ENCODE measurements at places on chromosomes 3 and 15. TPM values are rescaled to one million over a fixed set of nuclear protein-coding genes. Genes with fewer than 3 reads are reported as not detected.

DNA sequence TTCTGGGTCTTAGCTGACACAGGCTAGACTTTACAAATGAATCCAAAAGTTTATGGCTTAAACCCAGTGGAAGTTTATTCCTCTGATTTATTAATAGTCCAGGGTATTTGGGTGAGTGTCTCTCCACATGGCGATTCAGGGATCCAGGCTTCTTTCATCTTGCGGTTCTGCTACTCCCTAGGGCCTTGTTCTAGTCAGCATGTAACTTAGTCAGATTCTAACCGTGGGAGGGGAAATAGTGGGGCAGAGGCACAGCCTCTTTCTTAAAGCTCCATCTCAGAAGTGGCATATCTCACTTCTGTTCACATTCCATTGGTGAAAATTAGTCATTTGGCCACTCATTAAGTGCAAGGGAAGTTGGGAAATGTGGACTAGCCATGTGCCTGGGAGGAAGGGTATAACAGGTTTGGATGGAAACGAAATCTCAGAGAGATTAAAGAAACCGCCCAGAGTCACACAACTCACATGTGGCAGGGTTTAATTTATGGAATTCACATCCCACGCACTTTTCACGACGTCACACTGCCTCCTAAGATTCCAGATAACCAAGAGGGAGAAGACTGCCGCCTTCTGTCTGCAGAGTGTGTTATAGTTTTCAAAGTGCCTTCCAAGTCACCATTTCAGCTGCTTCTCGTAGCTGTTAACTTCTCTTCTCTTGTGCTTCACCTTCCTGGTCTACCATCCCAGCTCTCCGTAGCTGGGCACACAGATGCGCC, 11.4 kb upstream of the RASGRF1 start:
- no peak overlapping the region for H3K27ac ChIP-seq
- peaks cover 34% of the 10 kb centered on the region for H3K27me3 ChIP-seq
- H3K4me1 ChIP-seq, result no peaks in the 10 kb centered on the region
- no peak for DNase-seq

DNA sequence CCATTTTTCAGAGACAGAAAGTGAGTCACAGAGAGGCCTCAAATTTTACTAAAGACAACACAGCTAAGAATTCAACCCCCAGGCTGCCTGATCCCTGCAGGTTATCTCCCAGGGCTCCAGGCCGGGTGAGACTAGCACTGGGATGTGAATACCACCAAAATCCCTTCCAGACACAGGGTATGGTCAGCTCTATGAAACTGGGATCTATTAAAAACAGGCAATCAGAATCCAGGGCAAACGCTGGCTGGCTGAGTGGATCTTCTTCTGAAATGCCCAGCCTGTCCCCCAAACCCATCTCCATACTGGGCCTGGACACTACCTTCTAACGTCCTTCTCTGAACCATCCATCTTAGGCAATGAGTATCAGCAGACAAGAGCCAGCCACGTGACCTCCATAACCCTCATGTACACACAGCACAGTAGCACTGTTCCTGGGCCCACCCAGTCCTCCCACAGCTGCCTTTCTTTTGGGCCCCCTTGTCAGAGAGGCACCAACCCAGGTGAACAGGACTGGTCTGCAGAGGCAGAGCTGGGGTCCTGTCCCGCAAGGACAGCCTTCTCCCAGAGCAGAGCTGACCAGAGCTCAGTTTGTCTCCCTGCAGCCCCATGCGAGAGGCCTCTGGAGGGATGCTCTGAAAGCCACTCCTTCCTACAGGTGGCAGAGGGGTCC, 1.9 kb downstream of the RAB6B start:
- H3K27ac ChIP-seq, result no peak overlapping the region
- peaks cover 2% of the 10 kb centered on the region for H3K4me1 ChIP-seq
- H3K27me3 ChIP-seq, result peaks cover 67% of the 10 kb centered on the region
- no peaks in the 10 kb centered on the region for H3K36me3 ChIP-seq

- H3K36me3 ChIP-seq, result peaks cover 6% of the 10 kb centered on the region
- H3K4me3 ChIP-seq, result no peak overlapping the region
- H3K27ac ChIP-seq, result no peak overlapping the region
- no peak for DNase-seq
- peaks cover 9% of the 10 kb centered on the region for H3K4me1 ChIP-seq
- no peaks in the 10 kb centered on the region for H3K27me3 ChIP-seq
These were observed 382.8 kb upstream of the CFAP20DC start for GRCh38 chr3:59432665-59433064.

DNA sequence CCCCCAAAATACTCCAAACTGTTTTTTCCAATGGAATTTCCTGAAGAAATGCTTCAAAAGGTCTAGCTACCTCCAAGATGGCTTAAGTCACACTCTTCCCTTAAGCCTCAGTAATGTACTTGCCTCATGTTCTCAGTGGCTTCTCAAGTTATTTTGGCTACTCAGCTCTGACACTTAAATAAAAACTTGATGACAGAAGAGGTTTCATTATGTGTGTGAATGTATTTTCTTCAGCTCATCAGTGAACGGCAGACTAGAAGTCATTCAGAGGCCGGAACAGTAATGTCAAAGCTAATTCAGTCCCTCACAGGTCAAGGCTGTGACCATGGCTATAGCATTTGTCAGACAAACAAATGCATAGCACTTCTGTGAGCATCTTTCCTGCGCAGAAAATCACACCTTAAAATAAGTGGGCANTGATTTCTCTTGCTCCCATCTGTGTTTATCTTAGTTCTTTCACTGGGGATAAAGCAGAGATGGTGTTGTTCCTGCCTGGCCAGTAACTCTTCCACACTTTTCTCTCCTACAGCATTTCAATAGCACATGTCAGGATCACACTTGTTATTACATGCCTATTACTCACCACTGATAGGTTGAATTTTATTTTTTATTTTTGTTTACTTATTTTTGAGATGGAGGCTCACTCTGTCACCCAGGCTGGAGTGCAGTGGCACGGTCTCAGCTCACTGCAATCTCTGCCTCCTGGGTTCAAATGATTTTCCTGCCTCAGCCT, 68.5 kb upstream of the PLCL2 start:
- H3K4me3 ChIP-seq, result no peak overlapping the region
- no peak for DNase-seq
- no peaks in the 10 kb centered on the region for H3K36me3 ChIP-seq

- no peak overlapping the region for H3K4me3 ChIP-seq
- no peak overlapping the region for H3K27ac ChIP-seq
- H3K4me1 ChIP-seq, result peaks cover 26% of the 10 kb centered on the region
- peaks cover 5% of the 10 kb centered on the region for H3K36me3 ChIP-seq
- no peaks in the 10 kb centered on the region for H3K27me3 ChIP-seq
These were observed 63.7 kb upstream of the ULK4 start for GRCh38 chr3:42025370-42026138.

- no peak overlapping the region for H3K27ac ChIP-seq
- H3K27me3 ChIP-seq, result no peaks in the 10 kb centered on the region
- no peaks in the 10 kb centered on the region for H3K4me1 ChIP-seq
- no peak for DNase-seq
These were observed 891.5 kb downstream of the ROBO2 start for GRCh38 chr3:77931255-77932009.

DNA sequence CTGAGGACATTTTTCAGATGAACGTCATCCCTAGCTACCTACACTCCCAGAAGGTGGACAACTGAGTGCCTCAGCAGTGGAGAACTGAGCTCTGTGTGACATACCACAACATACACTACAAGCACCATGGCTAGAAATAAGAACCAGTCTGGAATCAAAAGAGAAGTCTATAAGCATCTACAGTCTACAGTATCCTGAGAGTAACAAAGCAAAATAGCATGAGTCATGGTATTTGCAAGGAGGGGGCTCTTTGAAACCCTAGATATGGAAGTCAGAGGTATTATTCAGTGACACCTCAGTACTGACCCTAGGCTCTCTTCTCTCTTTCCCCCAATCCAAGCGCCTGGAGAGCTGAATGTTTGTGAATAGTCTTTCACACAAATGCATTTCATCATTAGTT, 87.5 kb downstream of the TNIK start:
- H3K4me3 ChIP-seq, result no peak overlapping the region
- no peak overlapping the region for H3K27ac ChIP-seq
- peaks cover 18% of the 10 kb centered on the region for H3K36me3 ChIP-seq

GRCh38 chr3:11285471-11285870, 13.3 kb downstream of the ATG7 start:
- H3K27me3 ChIP-seq, result no peaks in the 10 kb centered on the region
- H3K4me1 ChIP-seq, result peaks cover 33% of the 10 kb centered on the region
- H3K4me3 ChIP-seq, result no peak overlapping the region
- peaks cover 19% of the 10 kb centered on the region for H3K36me3 ChIP-seq
- DNase-seq, result no peak

Gene SSUH2
- total RNA-seq, result not detected

Gene KLHL24
- 45.4 TPM for total RNA-seq

Gene SYNPR
- total RNA-seq, result not detected

Gene ABI3BP
- not detected for total RNA-seq

Gene GOLGA8T
- total RNA-seq, result 2.6 TPM

Gene FBXL2
- not detected for total RNA-seq

Gene SCAANT1
- total RNA-seq, result not detected

Gene DUOX1
- total RNA-seq, result not detected

Gene C3orf22
- not detected for total RNA-seq

Gene PRSS50
- total RNA-seq, result not detected

Gene HERC2
- total RNA-seq, result 43.0 TPM

All from activated naive CD8-positive, alpha-beta T cell treated with anti-CD3 and anti-CD28 coated beads, Interleukin-2, amount 10 ng/mL, durations not matched to agents 7 days and 5 days (primary cell).